HuH-7.5 (cell line): ENCODE measurements at places on chromosomes 12 and 14.

GRCh38 chr12:22657538-22657937 lies 32.6 kb downstream of the ETNK1 start:
- no peak for DNase-seq

DNA sequence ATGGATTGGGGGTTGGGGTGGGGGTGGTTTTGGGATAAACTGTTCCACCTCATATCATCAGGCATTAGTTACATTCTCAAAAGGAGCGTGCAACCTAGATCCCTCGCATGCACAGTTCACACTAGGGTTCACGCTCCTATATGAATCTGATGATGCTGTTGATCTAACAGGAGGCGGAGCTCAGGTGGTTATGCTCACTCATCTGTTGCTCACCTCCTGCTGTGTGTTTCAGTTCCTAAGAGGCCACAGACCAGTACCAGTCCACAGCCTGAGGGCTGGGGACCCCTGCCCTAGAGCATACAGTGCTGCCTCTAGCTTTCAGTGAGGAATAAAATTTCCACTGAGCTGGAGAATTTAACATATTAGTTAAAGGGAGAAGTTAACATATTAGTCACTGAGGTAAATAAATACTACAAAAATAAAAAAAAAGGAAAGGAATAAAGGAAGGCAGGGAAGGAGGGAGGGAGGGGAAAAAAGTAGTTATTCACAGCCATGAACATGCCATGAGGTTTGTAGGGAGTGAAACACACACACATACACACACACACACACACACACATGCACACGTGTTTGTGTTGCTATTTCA lies 612.7 kb upstream of the TBX3 start:
- no peak for DNase-seq

DNA sequence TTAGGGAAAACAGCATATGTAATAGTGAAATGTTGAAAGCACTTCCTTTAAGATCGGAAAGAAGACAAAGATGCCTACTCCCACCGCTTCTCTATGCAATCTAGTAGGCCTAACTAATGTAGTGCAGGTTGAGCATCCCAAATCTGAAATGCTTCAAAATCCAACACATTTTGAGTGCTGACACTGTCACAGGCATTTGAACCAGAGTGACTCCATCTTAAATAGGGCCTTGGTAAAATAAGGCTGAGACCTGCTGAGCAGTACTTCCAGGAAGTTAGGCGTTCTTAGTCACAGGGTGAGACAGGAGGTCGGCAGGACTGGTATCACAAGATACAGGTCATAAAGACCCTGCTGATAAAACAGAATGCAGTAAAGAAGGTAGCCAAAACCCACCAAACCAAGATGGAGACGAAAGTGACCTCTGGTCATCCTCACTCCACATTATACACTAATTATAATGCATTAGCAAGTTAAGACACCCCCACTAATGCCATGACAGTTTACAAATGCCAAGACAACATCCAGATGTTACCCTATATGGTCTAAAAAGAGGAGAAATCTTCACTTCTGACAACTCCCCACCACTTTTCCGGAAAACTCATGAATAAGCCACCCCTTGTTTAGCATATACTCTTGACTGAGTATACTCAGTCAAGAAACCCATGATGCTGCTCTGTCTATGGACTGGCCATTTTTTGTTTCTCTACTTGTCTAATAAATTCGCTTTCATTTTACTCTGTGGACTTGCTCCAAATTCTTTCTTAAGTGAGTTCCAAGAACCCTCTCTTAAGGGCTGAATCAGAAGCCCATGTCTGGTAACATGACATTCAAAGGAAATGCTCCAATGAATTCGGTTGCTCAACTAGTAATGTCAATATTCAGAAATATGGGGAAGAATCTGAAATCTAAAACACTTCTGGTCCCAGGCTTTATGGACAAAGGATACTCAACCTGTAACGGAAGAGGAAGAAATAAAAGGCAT lies 47.1 kb upstream of the MTERF2 start:
- no peak for DNase-seq

GRCh38 chr14:99268810-99269707 lies 2.9 kb downstream of the BCL11B start:
- DNase-seq, result no peak

DNA sequence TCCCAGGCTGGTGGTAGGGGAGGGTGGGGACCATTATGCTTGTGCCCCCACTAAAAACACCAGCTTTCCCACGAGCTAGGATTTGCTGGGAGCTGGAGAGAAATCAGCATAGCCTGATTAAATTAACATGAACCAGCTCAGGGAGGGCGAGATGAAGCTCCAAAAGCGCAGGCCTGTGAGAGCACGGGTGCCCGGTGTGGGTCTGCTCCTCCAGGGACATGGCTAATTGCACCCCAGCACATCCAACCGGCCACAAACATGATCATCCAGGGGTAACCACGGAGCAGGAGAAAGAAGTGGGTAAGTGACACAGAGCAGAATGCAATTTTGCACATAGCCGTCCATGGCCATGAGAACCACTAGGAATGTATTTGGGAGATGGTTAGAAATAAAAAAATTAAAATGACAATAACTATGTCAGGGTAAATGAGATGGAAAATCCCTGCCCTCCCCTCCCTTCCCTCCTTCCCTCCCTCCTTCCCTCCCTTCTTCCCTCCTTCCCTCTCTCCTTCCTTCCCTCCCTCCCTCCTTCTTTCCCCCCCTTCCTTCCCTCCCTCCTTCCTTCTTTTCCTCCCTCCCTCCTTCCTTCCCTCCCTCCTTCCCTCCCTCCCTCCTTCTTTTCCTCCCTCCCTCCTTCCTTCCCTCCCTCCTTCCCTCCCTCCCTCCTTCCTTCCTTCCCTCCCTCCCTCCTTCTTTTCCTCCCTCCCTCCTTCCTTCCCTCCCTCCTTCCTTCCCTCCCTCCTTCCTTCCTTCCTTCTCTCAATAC lies 26.9 kb downstream of the CLMN start:
- DNase-seq, result no peak

- no peak for DNase-seq
These were observed 215.5 kb downstream of the AEBP2 start for GRCh38 chr12:19654650-19655376.

GRCh38 chr12:28535216-28535615 lies 345.0 kb downstream of the CCDC91 start:
- no peak for DNase-seq

DNA sequence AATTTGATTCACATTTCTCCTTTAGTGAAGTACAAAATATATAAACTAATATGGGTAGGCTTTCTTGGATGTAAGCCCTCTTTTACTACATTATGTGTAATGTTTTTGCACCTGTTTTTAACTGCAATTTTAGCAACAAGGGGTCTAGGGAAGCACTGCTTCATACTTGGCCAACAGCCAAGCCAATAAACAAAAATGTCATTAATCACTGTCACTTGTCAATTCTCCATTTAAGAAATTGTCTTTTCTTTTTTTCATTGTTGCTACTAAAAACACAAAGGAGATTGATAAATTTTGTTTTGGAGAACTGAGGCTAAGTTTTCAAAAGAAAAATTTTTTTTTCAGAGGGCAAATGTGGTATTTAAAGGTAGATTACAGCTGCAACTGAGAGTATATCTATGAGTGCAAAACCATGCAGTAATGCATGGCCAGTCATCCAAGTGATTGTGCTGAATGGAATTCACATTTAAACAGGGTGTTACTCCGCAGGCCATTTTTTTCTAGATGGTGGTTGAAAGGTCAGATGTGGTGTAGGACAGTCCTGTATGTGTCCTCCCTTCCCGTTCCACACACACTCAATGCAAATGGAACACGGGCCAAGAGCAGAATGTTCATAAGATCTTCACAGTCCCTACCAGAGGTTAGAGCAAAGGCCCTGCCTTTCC lies 503.0 kb upstream of the LMO3 start:
- no peak for DNase-seq

DNA sequence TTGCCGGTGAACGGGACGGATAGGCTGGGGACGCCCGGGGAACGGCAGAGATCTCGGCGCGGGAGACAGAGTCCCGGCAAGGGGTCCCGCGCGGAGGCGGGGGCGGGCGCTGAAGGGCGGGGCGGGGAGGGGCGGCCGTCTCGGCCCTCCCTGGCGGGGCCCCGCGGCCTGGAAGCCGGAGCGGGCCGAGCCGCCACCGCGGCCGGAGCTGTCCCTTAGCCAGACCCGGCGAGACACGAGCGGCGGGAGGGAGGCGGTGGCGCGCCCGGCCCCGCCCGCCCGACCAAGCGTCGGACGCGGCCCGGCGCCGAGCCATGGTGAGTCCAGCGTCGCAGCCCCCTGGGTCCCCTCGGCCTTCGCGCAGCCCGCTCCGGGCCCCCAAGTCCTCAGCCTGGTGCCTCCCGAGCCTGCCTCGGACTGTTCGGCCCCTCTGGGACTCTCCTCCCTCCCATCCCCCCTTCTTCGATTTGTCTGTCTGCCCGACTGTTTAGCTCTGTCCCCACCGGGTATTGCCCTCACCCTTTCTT lies at the start of gene ARHGEF40:
TSS of gene ARHGEF40 (plus strand) at position 222 of the 527 bp plus-strand sequence. CDS start at position 315, 93 bp downstream.
- peak; percentile 63 for DNase-seq

GRCh38 chr12:65252515-65252914 lies 26.0 kb upstream of the MSRB3 start:
- no peak for DNase-seq

DNA sequence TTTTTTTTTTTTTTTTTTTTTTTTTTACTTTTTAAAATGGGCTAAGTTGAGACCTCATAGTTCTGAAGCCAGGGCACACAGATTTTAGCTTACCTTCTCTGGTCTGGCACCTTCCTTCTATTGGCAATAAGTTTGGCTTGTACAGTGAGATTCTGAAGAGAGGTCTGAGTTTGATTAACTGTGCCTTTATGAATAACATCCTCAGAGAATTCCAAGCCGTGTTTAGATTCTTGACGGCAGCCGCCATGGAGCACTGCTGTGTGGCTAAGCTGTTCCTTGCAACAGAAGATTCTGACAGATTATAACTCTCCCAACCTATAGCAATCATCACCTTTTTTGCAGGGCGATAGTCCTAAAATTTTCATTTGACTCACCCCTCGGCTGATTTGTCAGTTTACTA lies 354.9 kb upstream of the FAR2 start:
- no peak for DNase-seq

GRCh38 chr14:84783511-84783910 lies 746.4 kb upstream of the FLRT2 start:
- no peak for DNase-seq

DNA sequence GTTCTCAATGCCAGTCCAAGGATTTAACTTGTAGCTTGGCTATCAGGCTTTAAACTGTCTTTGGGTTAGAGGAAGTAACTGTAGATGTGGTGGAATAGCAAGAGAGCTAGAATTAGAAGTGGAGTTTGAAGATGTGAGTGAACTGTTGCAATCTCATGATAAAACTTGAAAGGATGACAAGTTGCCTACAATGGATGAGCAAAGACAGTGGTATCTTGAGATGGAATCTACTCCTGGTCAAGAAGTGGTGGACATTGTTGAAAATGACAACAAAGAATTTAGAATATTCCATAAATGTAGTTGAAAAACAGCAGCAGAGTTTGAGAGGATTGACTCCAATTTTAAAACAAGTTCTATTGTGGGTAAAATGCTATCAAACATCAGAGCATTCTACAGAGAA lies 199.0 kb downstream of the DUSP6 start:
- DNase-seq, result no peak

- DNase-seq, result no peak
These were observed 176.2 kb downstream of the FBXL14 start for GRCh38 chr12:1418144-1418543.

GRCh38 chr14:89503431-89503996 lies 86.5 kb upstream of the FOXN3 start:
- DNase-seq, result no peak

- no peak for DNase-seq
These were observed 55.5 kb downstream of the ETV6 start for GRCh38 chr12:11705010-11705409.

DNA sequence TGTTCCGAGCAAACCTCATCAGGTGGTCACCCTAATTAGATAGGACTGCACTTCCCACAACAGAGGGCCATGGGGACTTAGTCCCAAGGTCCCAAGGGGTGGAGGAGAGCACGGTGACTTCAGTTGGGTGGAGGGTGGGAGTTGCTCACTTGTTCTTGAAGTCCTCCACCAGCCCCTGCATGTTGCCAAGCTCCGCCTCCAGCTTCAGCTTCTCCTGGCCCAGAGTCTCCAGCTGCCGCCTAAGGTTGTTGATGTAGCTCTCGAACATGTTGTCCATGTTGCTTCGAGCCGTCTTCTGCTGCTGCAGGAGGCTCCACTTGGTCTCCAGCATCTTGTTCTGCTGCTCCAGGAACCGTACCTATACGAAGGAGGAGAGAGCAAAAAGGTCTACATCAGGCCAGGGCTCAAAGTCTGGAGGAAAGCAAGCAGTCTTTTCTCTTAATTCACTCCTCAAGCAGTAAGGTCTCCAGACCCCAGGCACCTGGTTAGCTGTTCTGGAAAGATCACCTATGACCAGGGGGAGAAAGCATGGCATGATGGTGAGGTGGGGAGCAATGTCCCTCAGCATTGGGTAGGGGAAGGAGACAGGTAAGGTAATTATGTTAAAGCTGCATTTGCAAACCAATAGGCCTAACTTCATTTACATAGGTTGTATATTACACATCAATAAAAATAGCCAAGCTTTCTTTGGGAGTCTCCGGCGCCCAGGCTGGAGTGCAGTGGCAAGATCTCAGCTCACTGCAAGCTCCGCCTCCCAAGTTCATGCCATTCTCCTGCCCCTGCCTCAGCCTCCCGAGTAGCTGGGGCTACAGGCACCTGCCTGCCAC lies 2.9 kb downstream of the KRT8 start:
- no peak for DNase-seq

GRCh38 chr12:46677749-46678148 lies 148.0 kb downstream of the SLC38A4 start:
- peak; percentile 25 for DNase-seq

GRCh38 chr12:93380480-93381121 lies 2.9 kb downstream of the NUDT4 start:
- no peak for DNase-seq

GRCh38 chr12:24850496-24850895 lies 98.4 kb downstream of the BCAT1 start:
- DNase-seq, result no peak

- DNase-seq, result peak; percentile 6
These were observed 508.6 kb downstream of the FLRT2 start for GRCh38 chr14:86038387-86039042.

- no peak for DNase-seq
These were observed 11.7 kb upstream of the PRB4 start for GRCh38 chr12:11321980-11322379.

GRCh38 chr14:22650960-22651521 lies 6.9 kb upstream of the OR6J1 start:
- no peak for DNase-seq

- DNase-seq, result peak; percentile 15
These were observed 321.5 kb downstream of the PCNX1 start for GRCh38 chr14:71228711-71229110.

DNA sequence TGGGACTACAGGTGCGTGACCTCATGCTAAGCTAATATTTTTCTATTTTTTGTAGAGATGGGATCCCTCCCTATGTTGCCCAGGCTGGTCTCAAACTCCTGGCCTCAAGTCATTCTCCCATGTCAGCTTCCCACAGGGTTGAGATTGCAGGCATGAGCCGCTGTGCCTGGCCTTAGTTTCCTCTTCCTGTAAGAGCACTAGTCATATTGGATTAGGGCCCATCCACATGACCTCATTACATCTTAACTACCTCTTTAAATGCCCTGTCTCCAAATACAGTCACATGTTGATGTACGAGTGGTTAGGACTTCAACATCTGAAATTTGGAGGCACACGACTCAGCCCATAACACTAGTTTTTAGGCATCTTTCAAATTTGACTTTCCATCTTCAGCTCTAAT lies 72.2 kb upstream of the RASSF3 start:
- DNase-seq, result no peak

- no peak for DNase-seq
These were observed 108.0 kb upstream of the ARHGAP5 start for GRCh38 chr14:31968956-31969698.
